Left lung (tissue), 14 donors: ENCODE measurements at places on chromosomes 7 and 10. TPM values are rescaled to one million over a fixed set of nuclear protein-coding genes. Genes with fewer than 3 reads are reported as not detected.

DNA sequence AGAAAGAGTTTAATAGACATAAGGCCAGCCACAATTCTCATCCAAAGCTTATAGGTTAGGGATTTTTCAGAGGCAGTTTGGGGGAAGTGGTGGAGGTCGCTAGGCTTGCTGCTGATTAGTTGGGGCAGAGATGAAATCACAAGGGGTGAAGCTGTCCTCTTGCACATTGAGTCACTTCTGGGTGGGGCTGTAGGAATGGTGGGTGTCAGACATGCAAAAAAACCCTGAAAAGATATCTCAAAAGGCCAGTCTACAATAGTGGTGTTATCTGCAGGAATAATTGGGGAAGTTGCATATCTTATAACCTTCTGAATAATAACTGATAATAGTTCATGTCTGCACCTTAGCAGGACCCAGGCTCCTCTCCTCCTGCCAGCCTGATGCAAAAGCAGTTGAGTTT lies 2.1 kb downstream of the FAM24B start:
- H3K4me3 ChIP-seq: no peak overlapping the region
- DNase-seq: no peak
- no peaks in the 10 kb centered on the region for H3K36me3 ChIP-seq
- no peaks in the 10 kb centered on the region for H3K4me1 ChIP-seq
- H3K27me3 ChIP-seq: peaks cover 10% of the 10 kb centered on the region
- H3K27ac ChIP-seq: no peak overlapping the region

GRCh38 chr10:92688573-92688926 lies 1.2 kb upstream of the HHEX start:
- H3K4me3 ChIP-seq: peak overlapping the region; percentile 50
- H3K36me3 ChIP-seq: no peaks in the 10 kb centered on the region
- no peaks in the 10 kb centered on the region for H3K4me1 ChIP-seq

DNA sequence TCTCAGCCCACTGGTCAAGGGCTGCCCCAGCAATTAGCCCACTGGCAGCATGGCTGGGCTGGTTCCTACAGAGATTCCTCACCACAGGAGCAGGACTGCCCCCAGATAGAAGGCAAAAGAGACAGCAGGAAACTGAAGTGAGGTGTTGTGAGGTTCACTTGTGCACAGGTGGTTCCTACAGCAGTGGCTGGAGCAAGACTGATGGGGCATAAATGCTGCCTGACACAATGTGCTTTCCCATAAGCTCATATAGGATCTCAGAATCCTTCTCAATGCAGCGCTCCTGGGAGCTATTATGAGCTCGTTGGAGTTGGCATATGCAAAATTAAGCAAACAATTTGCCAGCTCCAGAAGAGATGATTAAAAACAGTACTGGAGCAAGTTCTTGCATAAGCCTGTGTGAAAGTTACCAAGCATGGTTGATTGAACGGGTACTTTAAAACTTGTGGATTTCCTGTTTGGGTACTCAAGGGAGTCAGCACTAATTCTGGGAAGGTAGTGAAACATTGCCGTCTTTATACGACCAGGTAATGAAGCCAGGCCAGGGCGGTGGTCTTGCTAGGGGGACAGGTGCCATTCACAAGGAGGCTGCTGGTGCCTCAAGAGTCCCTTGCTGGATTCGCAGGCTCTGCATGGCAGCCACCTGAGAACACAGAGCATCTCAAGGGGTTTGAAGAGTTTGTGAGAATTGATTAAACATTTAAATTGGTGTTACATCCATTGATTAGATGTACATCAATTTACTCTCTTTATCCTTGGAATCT lies 20.3 kb upstream of the PRKCQ start:
- no peaks in the 10 kb centered on the region for H3K27me3 ChIP-seq
- H3K4me3 ChIP-seq: no peak overlapping the region
- H3K27ac ChIP-seq: no peak overlapping the region
- no peaks in the 10 kb centered on the region for H3K36me3 ChIP-seq
- no peaks in the 10 kb centered on the region for H3K4me1 ChIP-seq

DNA sequence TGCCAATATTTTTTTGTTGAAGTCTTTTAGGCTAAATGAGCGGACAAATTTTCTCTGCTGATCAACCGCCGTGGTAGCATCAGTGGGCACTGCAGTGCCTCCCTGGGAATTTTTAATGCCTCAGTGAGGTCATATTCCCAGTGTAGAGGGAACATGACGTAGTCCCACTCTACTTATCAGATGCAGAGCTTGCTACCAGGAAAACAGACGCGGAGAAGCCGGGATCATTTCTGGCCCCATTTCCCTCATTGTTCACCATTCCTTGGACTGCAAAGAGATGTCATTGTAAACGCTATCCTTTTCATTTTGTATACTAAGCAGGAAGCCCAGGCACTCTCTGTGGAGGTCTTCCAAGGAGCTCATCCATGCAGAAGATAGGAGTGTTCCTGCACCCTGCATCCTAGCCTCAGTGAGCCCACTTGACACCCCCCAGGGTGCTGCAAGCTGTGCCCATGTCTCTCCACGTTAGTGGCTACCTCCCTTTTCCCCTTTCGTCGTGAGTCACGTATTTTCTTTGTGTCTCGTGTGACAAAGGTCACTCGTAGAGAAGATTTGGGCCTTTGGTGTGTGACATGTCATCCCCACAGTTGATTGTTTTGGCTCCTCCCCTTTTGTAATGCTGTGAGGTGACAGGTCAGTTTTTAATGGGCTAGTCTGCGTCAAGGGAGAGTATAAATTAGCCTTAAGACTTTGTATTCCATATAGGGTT lies 145.5 kb downstream of the TCF7L2 start:
- DNase-seq: no peak
- no peak overlapping the region for H3K4me3 ChIP-seq
- H3K4me1 ChIP-seq: peaks cover 4% of the 10 kb centered on the region
- no peak overlapping the region for H3K27ac ChIP-seq
- no peaks in the 10 kb centered on the region for H3K27me3 ChIP-seq
- no peaks in the 10 kb centered on the region for H3K36me3 ChIP-seq

GRCh38 chr10:117987244-117987909 lies 59.4 kb downstream of the RAB11FIP2 start:
- no peak for DNase-seq
- no peak overlapping the region for H3K4me3 ChIP-seq
- no peaks in the 10 kb centered on the region for H3K36me3 ChIP-seq

DNA sequence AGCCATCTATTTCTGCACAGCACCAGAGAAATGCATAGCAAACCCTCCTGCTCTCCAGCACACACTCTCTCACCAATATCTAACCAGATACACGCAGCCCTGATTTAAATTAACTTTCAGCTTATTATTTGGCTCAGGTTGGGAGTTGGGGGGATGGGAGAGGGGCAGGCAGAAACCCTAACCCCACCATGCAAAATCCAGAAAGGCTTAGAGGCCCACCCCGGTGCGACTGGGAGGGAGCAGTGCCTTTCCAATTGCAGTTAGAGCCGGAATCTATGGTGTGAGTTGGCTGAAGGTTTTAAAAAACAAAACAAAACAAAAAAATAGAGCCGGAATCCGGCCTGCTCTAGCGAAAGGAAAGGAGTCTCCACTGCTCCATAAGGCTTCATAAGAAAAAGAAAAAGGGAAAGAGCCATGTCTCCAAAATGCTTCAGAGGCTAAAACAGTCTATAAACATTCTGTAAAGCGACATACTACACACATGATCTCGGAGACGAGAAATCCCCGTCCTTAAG lies 2.9 kb downstream of the IGF2BP3 start:
- H3K27me3 ChIP-seq: peaks cover 82% of the 10 kb centered on the region
- no peak overlapping the region for H3K27ac ChIP-seq
- no peaks in the 10 kb centered on the region for H3K36me3 ChIP-seq
- no peak for DNase-seq
- no peak overlapping the region for H3K4me3 ChIP-seq

DNA sequence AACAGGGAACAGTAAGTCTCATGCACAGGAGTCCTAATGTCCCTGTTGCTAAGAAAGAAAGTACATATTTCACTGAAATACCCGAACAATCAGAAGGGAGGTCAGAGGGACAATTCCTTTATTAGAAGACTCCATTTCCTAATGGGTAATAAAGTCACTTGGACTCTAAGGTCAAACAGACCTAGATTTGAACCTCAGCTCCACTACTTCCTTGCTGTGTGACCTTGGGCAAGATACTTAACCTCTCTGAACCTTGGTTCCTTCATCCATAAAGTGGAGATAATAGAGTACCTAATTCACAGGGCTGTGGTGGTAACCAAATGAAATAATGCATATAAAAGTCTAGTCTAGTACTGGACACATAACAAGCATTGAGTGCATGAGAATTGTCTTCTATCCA lies 29.2 kb upstream of the HABP2 start:
- no peaks in the 10 kb centered on the region for H3K36me3 ChIP-seq
- H3K27me3 ChIP-seq: no peaks in the 10 kb centered on the region
- H3K4me3 ChIP-seq: no peak overlapping the region
- DNase-seq: no peak
- no peaks in the 10 kb centered on the region for H3K4me1 ChIP-seq

- no peaks in the 10 kb centered on the region for H3K4me1 ChIP-seq
- no peak overlapping the region for H3K4me3 ChIP-seq
- DNase-seq: no peak
- H3K36me3 ChIP-seq: no peaks in the 10 kb centered on the region
These were observed 1041.8 kb downstream of the GATA3 start for GRCh38 chr10:9096288-9096687.

GRCh38 chr7:50664461-50664922 lies 99.3 kb upstream of the DDC start:
- H3K4me1 ChIP-seq: peaks cover 83% of the 10 kb centered on the region
- H3K27me3 ChIP-seq: no peaks in the 10 kb centered on the region
- DNase-seq: no peak
- H3K27ac ChIP-seq: no peak overlapping the region
- H3K4me3 ChIP-seq: no peak overlapping the region
- H3K36me3 ChIP-seq: peaks cover 7% of the 10 kb centered on the region

DNA sequence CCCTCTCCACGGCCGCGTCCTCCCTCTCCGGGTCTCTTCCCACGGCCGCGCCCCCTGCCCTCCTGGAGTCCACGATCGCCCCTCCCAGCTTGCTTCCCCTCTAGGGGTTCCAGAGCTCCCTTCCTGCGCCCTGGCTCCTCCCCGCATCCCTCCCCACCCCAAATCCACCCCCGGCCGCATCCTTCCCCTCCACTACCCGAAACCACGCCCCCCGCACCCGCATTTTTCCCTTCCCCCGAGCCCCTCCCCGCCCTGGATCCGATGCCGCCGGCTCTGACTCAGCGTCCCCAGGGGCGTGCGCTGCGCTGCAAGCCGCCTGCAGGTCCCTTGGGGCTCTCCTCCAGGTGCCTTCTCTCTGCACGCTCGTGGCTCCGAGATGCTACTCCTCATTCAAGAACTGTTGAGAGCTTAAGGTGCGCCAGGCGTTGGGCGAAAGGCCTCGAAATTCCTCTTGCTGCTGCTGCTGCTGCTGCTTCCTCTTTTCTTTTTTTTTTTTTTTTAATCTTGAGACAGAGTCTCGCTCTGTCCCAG lies 372 bp upstream of the TMEM130 start:
- H3K4me1 ChIP-seq: peaks cover 23% of the 10 kb centered on the region
- peak; percentile 87 for DNase-seq
- no peak overlapping the region for H3K27ac ChIP-seq
- H3K36me3 ChIP-seq: no peaks in the 10 kb centered on the region
- peaks cover 26% of the 10 kb centered on the region for H3K27me3 ChIP-seq

GRCh38 chr7:1263391-1263951 lies 30.8 kb downstream of the UNCX start:
- DNase-seq: no peak
- H3K4me1 ChIP-seq: no peaks in the 10 kb centered on the region
- no peaks in the 10 kb centered on the region for H3K27me3 ChIP-seq
- H3K27ac ChIP-seq: no peak overlapping the region
- H3K36me3 ChIP-seq: no peaks in the 10 kb centered on the region

DNA sequence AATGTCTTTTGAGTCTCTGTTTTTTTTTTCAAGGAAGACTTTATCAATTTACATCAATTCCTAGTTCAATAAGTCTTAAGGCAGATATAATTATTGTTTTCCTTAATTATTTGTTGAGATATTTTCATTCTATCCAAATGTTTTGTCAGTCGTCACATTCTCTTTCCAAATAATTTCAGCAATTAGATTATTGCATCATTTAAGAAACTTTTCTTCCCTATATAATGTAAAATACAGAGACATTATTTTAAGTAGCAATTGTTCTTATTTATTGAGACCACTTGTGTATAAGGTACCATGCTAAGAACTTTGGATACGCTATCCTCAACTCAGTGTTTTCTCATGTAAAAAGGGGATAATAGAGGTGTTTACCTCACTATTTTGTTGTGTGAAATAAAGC lies 38.1 kb upstream of the GNAT3 start:
- H3K36me3 ChIP-seq: no peaks in the 10 kb centered on the region
- H3K4me3 ChIP-seq: no peak overlapping the region
- no peak overlapping the region for H3K27ac ChIP-seq
- H3K4me1 ChIP-seq: no peaks in the 10 kb centered on the region
- H3K27me3 ChIP-seq: no peaks in the 10 kb centered on the region

DNA sequence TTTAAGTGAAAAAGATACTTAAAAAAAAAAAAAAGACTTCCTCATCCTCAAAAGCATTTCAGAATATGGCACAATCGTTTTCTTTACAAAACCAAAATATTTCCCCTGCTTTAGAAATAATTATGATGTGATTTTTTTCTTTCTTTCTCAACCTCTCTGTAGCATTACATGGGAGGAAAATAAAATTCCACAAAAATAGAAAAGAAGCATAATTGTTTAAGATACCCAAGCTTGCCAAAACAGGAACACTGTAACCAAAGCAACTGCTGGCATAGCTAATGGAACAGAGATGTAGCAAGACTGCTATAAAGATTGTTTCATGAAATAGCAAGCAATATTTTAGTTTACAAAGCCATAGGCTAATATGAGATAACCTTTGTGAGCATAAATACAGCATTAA lies 75.6 kb upstream of the GPR22 start:
- H3K27ac ChIP-seq: no peak overlapping the region
- no peak for DNase-seq
- no peak overlapping the region for H3K4me3 ChIP-seq
- H3K36me3 ChIP-seq: no peaks in the 10 kb centered on the region

GRCh38 chr10:121860810-121861209 lies 67.0 kb downstream of the ATE1 start:
- no peak for DNase-seq
- no peaks in the 10 kb centered on the region for H3K4me1 ChIP-seq
- H3K4me3 ChIP-seq: no peak overlapping the region
- no peak overlapping the region for H3K27ac ChIP-seq

GRCh38 chr10:96890172-96890513 lies 58.0 kb downstream of the LCOR start:
- no peaks in the 10 kb centered on the region for H3K27me3 ChIP-seq
- H3K27ac ChIP-seq: peak overlapping the region; percentile 39
- no peaks in the 10 kb centered on the region for H3K36me3 ChIP-seq
- DNase-seq: no peak
- no peak overlapping the region for H3K4me3 ChIP-seq

- peak overlapping the region; percentile 82 for H3K27ac ChIP-seq
- DNase-seq: peak; percentile 83
- H3K4me3 ChIP-seq: no peak overlapping the region
- H3K4me1 ChIP-seq: peaks cover 60% of the 10 kb centered on the region
- H3K27me3 ChIP-seq: no peaks in the 10 kb centered on the region
These were observed 29.7 kb downstream of the TRIM8 start for GRCh38 chr10:102673819-102674511.

The ECHDC3 gene
- 24.9 TPM for total RNA-seq

The MYO1G gene
- total RNA-seq: 23.9 TPM

The SLC26A4 gene
- 0.82 TPM for total RNA-seq
